ENCODE measurements at places on chromosomes 1 and 21. TPM values are rescaled to one million over a fixed set of nuclear protein-coding genes. Genes with fewer than 3 reads are reported as not detected.

The TSSK3 gene
- 9.6 TPM for polyA plus RNA-seq

The WARS2 gene
- 19.5 TPM for polyA plus RNA-seq

The SERINC2 gene
- polyA plus RNA-seq: 46.8 TPM

The RGS13 gene
- polyA plus RNA-seq: not detected

The SH2D1B gene
- 0.52 TPM for polyA plus RNA-seq

The PPFIA4 gene
- polyA plus RNA-seq: 15.9 TPM

The ACTN2 gene
- 1.1 TPM for polyA plus RNA-seq

The COL9A2 gene
- polyA plus RNA-seq: 32.6 TPM
